ENCODE measurements at places on chromosomes 4 and X.

GRCh38 chrX:153635788-153636668, 11.0 kb upstream of the DUSP9 start:
- DNase-seq: no peak

DNA sequence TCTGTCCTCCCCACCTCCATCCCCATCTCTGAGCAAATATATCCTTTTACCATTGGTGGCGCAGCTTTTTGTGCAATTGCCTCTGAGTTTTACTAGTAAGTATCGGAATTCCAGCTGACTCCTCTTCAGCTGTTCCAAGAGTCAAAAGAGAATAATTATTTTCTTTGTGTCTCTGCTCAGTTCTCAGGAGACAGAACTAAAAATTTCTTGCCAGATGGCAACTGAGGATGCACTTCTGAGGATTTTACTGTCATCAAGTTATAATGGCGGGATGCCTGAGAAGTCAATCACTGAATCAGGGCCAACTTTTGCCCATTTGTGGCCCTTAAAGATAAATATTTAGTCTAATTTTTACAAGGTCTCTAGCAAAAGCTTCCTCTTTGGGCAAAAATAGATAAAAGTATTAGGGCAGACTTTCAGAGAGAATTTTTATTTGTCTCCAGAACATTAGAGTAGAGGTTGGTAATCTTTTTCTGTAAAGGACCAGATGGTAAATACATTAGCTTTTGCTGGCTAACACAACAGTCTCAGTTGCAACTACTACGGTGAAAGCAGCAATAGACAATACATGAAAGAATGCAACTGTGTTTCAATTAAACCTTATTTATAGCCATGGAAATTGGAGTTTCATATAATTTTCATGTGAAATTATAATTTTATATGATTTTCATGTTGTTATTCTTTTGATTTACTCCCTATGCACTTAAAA, 15.6 kb upstream of the ADGRA3 start:
- no peak for DNase-seq

- DNase-seq: no peak
These were observed 96.2 kb upstream of the IL1RAPL2 start for GRCh38 chrX:104469771-104470170.

DNA sequence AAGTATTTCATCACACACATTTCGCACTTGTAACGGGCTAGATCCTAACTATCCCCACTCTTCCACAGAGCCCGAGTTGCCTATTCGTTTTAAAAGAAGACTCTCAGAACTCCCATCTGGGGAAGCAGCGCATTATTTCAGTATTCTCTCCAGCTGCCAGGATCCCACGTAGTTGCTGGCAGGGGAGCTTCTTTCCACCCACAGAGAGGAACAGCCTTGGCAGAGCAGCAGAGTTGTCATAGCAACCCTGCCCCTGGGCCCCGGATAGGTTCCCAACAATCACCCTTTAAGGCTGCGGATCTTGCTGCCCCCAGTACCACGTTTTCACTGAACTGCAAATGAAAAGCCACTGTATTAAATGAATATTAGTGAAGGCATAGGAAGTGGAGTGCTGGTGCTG, 106.7 kb downstream of the GPM6A start:
- DNase-seq: no peak

DNA sequence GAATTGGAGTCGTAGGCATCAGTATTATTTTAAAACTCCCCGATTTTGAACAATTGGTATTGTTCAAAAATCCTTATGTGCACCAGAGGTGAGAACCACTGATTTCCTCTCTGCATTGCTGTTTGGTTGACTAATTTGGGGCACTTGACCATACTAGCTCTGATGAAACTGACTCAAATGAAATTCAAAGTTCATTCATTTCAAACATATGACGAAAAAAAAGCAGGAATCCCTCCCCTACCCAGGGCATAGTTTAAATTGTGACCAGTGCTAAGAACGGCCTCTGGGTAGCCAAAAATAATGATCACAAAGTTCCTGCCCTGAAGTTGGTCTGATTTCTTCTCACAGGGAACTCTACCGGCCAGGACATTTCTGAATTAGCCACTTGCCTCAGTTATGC, 75.7 kb upstream of the EGFL6 start:
- DNase-seq: no peak

DNA sequence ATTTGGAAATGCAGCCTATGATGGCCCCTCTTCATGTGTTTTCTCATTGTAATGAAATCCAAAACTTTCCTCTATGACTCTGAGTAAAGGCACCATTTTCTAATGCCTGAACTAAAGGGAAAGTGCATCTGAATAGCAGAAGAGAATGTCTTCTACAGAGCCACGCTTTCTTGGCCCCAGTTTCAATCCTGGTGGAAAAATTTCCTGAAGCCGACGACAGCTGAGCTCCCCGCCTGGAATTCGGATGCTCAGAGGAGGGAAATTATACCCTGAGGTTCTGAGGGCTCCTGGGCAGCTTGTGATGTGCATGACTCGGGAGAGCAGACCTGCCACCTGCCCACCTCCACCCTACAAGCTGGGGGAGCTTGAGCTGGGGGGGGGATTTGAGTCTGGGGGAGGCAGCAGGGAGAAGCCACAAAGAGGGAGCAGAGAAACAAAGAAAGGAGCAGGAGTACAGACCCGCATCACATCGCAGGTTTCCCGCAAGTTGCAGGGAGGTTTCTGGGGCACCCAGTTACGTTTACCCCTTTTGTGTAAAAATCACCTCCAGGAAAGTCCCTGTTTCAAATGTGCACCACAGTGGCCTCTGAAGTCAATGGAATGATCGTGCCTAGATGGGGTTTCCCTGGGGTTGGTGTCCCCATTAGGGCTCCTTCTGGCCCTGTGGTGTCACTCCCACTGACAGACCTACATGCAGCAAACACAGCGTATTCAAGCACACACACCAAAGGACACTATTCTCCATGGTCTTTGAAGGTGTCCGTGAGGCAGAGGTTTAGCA, 145.6 kb upstream of the RBPJ start:
- no peak for DNase-seq

GRCh38 chr4:184097241-184097605, 120.5 kb downstream of the ENPP6 start:
- DNase-seq: no peak

- DNase-seq: no peak
These were observed at the start of gene NKX6-1 for GRCh38 chr4:84498935-84499623. Gene NKX6-1, minus strand, starts transcription at chr4:84499292. Its CDS starts 1,064 bp downstream, at chr4:84498228.

DNA sequence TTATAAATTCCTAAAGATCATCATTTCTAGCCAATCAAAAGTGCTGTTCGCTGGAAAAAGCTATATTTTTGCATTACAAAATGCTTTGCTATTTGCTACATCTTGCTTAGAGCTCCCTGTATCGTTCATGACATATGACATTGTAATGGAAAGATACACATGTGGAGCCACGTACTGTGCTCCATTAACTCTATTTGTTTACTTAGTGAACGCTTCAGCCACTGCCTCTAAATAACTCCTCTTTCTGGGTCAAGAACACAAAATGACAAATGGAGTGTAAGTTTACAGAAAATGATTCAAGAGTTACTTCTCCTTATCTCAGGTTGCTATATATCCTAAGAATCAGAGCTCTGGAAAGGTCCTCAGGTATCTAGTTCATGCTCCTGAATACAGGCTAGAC, 329.1 kb upstream of the SMIM31 start:
- DNase-seq: no peak

- DNase-seq: no peak
These were observed 101.3 kb upstream of the MAGEB16 start for GRCh38 chrX:35696760-35697234.

- DNase-seq: no peak
These were observed 314.3 kb downstream of the ARHGAP24 start for GRCh38 chr4:85789241-85789640.

- DNase-seq: no peak
These were observed 38.4 kb downstream of the NAP1L5 start for GRCh38 chr4:88659055-88659889.

DNA sequence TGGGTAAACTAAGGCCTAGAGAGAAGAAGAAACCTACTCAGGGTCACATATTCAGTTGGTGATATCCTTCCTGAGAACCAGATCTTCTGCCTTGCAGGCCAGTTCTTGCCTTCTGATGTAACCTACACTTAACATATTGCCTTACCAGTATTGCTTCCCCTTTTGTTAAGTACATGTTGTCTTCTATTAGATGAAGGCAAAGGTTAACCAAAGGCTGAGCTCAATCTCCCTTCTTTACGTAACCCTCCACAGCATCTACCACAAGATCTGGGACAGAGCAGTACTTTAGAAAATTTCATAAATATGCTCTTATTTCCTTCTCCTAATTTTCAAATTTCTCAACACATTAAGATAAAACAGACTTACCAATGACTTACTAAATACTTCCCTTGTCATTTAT, 474.4 kb downstream of the SH2D1A start:
- no peak for DNase-seq

GRCh38 chr4:161581262-161582230, 582.3 kb downstream of the FSTL5 start:
- DNase-seq: no peak

DNA sequence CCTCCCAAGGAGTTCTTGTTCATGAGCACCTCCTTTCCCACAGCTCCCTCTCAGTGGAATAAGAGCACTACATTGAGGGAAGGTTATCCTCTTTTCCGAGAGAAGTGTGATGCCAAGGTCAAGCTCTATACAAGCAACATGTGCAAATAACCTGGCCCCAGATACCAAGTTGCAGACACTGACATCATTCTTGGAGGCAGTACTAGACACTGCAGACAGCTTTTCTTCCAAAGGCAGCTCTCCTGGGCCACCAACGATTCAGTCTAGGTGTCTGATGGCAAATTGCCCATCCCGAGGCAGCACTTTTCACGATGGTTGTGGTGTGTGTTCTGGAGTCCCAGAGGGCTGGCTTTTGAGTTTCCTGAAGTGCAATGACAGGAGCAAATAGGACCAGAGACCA, 384.9 kb downstream of the TLL1 start:
- no peak for DNase-seq

DNA sequence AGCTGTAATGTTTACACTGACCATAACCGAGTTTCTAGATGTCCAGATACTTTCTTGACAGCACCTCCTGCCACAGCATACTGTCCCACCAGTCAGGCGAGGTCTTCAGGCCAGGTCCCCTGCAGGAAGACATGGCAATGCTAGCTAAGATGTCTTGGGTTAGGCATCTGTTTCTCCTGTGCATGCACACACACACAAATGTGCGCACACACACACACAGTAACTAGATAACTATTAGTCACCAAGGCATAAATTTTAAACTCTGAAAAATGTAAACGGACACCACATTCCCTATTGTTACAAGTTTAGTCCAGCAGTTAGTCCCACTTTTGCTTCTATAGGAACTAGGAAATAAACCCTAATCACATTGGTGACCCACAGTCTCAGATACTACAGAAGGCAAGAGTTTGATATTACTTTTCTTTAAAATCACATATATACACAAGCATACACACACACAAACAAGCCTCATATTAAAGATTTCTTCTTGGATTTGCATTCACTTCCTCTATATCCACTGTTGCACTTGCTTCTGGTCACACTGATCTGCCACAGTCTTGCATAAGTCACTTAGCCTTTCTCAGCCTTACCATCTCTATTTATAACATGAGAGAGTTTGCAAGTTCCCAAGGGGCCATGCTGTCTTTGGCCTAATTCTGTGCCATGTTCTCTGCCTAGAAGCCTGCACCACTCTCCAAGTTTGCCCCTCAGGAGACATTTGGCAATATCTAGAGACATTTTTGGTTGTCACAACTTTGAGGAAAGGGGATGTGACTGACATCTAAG, 32.2 kb downstream of the IL21 start:
- DNase-seq: no peak

GRCh38 chrX:141221611-141222010, 20.7 kb downstream of the SPANXC start:
- DNase-seq: no peak

GRCh38 chr4:153471698-153472093, 5.5 kb downstream of the TMEM131L start:
- no peak for DNase-seq

GRCh38 chr4:95537191-95537590, 11.6 kb downstream of the UNC5C start:
- DNase-seq: no peak

- DNase-seq: no peak
These were observed 634.6 kb upstream of the FTHL17 start for GRCh38 chrX:31706466-31706865.

GRCh38 chr4:120842031-120842430, 80.5 kb downstream of the PRDM5 start:
- DNase-seq: no peak

DNA sequence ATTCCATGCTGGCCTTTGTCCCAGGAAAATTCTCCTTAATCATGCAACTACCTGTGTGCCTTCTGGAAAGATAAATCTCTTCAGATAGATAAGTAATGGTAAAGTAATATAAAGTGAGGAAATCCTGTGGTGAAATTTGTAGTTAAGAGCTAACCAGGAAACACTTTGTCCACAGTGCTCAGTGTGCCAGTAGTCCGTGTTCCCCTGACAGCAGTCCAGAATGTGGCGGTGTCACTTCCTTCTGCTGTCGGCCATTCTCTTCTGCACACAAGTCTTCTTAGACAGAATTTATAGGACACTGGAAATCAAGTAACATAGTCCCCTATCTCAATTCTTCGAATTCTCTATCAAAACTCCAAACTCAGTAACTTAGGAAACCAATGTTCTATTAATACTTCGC, 5.7 kb upstream of the CXXC4 start:
- DNase-seq: no peak

DNA sequence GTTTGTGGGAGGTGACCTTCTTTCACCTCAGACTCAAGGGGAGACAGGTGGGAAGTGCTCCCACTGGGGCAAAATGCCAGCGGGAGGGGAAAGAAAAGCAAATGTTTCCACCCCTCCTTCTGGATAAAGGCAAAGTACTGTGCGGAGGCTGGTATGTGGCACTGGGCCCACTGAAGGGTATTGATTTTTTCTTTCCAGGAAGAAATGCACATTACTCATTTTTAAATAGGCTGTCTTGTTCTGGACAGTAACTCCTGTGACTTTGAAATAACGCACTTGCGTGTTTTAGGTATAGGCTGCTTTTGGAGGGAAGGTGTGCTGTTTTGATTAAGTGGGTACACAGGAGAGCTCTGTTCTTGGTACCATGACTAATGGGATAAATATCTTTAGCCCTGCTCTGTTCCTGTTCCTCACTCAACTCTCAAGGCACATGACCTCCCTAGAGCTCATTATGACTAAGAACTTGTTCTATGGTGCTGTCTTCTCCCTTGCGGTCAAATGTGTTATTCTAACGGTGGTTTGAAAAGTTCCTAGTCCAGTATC, 40.7 kb upstream of the MBTPS2 start:
- no peak for DNase-seq

DNA sequence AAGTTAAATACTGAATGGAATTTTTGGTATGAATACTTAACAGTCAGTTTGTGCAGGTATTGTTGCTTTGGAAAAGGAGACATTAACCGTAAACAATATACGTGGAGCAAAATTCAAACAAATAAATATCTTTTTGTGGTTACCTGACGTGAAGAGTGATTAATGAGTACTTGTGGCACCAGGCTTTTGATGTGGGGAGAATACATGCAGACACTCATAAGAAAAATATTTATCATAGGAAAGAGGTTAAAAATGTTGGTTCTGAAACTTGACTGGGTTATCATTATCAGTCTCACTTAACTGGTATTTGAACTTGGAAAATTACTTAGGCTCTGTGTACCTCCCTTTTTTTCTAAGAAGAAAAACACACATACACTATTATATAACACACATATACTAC, 136.4 kb upstream of the NDST4 start:
- no peak for DNase-seq

All from stimulated activated CD8-positive, alpha-beta memory T cell treated with anti-CD3 and anti-CD28 coated beads, Interleukin-7, amount 100 ng/mL, for 1 hour (primary cell).